Airway epithelial cell (primary cell): ENCODE measurements at places on chromosomes 1 and 21. TPM values are rescaled to one million over a fixed set of nuclear protein-coding genes. Genes with fewer than 3 reads are reported as not detected.

EPRS1 gene
- 58.3 and 79.3 TPM in 2 replicates for total RNA-seq

KIF17 gene
- 0.21 and 0.74 TPM in 2 replicates for total RNA-seq

MCOLN3 gene
- 1.8 and 2.5 TPM in 2 replicates for total RNA-seq

NEK2 gene
- total RNA-seq, result 17.3 and 19.6 TPM in 2 replicates

ZNF593OS gene
- not detected in 2 replicates for total RNA-seq

RNU1-4 gene
- total RNA-seq, result under 0.01 TPM in 2 replicates

DCLRE1B gene
- 6.3 and 6.8 TPM in 2 replicates for total RNA-seq

FAM151A gene
- not detected in 2 replicates for total RNA-seq

GPR37L1 gene
- 0.07 TPM in 1 of 2 replicates, not detected in the other for total RNA-seq
